Muscle of leg (tissue), 16 donors: ENCODE measurements at places on chromosomes 3 and 15.

- peak; percentile 50 for DNase-seq
Observed at GRCh38 chr3:45225465-45226205, 452 bp downstream of the TMEM158 start.

DNA sequence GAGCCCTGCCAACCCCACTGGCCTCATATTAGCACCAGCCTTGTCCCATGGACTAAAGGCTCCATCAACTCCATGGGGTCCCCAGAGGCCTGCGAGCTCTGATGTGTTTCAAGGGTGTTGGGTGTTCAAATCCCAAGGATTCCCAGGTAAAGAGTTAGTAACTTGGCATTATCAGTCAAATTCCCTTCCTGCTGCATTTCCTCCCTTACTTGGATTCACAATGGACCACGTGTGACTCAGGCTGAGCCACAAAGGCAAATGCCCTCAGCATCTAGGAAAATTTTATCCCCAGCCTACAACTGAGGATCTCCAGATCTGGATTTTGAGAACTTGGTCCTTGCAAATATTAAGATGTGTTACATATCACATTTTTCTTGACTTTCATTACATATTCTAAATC, 58.8 kb downstream of the GADL1 start:
- DNase-seq, result no peak

GRCh38 chr3:44060164-44060563, 181.5 kb upstream of the TOPAZ1 start:
- no peak for DNase-seq

DNA sequence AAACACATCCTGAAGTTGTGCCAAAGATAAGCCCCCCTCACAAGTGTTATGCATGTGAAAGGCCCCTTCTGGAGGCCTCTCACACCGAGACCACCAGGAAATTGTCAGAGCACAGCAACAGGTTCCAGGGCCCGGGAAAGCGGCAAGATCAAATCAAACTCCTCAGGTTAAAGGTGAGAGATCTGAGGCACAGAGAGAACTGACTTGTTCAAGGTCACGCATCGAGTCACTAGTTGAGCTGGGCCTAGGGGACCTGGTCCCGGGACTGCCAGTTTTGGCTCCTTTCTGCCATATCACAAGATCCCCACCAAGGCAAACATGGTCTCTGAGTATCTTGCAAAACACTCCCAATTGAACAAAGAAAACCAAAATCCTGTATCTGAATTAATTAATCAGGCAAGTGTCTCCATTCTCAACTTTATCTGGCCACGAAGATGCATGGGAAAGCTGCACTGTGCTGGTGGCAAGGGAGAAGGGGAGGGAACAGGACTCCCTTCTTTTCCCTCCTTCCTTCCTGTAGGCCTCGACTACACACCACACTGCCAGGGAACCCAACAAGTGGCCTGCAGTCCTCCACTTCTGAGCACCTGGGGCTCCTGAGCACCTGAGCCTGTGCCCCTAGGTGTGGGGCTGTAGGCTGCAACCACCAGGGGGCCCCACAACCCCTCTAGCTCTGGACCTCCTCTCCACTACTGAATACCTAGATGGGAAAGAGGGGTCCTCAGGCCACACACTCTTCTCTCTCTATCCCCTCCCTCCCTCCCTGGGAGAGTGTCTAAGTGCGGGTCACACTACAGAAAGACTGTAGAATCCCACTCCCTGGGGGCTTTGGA, 37.3 kb downstream of the ANP32A start:
- no peak for DNase-seq

GRCh38 chr3:72306800-72307341, 521.9 kb upstream of the PROK2 start:
- peak; percentile 77 for DNase-seq

- DNase-seq, result no peak
Observed at GRCh38 chr3:77392181-77392580, 352.3 kb downstream of the ROBO2 start.

- no peak for DNase-seq
Observed at GRCh38 chr3:180215866-180216265, 179.1 kb upstream of the PEX5L start.

DNA sequence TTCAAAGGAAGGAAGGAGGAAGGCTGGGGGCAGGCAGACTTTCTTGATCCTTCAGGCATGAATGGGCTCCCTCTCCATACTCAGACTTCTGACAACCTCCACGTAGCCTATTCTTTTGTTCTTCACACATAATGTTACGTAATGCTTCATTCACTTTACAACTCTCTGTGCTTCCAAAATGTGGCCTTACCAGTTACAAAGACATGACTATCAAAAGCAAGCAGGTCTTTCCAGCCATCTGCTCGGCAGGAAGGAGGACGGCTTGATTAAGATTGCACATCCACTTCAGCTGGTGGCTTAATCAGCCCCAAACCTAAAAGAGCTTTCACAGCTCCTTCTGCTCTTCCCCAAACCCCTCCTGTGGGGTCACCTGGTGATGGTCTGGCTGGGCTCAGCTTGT, 263.2 kb downstream of the XXYLT1 start:
- no peak for DNase-seq

GRCh38 chr15:91908391-91908790, 54.9 kb downstream of the SLCO3A1 start:
- DNase-seq, result no peak

DNA sequence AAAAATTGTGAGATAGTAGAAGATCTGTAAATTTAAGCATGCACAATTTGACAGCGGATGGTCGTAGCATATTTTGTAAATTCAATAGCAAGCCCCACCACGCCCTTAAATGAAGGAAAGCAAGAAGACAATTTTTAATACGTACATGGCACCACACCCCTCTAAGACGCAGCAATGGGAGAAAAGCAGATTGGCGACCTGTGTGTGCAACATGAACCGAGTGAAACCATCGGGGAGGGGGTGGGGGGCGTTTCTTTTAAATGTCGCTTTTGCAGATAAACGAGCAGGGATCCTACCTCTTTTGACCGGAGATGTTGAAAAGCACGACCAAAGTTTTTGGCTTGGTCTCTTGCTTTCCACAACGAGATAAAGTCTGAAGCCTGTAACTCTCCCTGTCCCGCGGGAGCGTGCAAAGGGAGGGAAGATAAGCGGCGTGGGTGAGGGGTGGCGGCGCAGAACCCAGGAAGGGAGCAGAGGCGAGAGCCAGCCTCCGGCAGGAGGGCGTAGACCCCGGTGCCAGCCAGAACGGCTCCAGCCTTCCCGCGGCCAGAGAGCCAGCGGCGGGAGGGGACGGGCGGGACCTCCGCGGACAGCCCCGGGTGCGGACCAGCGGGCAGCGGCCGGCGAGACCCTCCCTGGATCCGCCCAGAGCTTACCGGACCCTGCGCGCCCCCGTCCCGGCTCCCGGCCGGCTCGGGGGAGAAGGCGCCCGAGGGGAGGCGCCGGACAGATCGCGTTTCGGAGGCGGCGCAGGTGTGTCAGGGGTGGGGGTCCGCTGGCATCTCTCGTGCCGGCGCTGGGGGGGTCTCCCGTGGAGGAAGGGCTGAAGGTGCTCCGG, at the start of gene CHL1:
Gene CHL1 (plus strand): TSS at position 453 of the 838 bp plus-strand sequence. CDS start 123,014 bp downstream, outside the sequence.
- peak; percentile 9 for DNase-seq

GRCh38 chr3:113038328-113038727, 47.5 kb downstream of the GTPBP8 start:
- no peak for DNase-seq

- DNase-seq, result no peak
Observed at GRCh38 chr15:84910928-84911623, 26.6 kb downstream of the SLC28A1 start.

GRCh38 chr3:151182349-151183079, 20.5 kb downstream of the GPR171 start:
- DNase-seq, result no peak

GRCh38 chr3:64238971-64239667, 13.9 kb upstream of the PRICKLE2 start:
- DNase-seq, result peak; percentile 94

GRCh38 chr3:172853921-172854666, 103.6 kb downstream of the ECT2 start:
- no peak for DNase-seq

DNA sequence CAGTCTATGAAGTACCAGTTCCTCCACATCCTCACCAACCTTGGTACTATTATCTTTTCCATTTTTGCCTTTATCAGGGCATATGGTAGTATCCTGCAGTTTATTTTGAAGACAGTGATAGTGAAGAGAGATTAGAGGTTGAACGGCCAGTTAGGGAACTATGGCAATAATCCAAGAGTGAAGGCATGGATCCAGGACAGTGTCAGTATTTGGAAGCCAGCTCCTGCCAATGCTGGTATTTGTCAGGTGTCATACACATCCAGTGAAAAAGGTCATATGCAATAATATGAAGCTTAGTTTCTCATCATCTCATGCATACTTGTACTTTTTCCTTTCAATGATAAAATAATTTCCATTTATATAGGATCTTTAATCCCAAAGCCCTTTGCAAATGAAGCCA, 56.8 kb upstream of the KCNMB2 start:
- no peak for DNase-seq

GRCh38 chr3:114770874-114771273, 376.2 kb downstream of the ZBTB20 start:
- DNase-seq, result no peak
